Stimulated activated CD8-positive, alpha-beta memory T cell treated with anti-CD3 and anti-CD28 coated beads, Interleukin-2, amount 100 ng/mL, for 1 hour (primary cell): ENCODE measurements at places on chromosomes 6 and 20.

DNA sequence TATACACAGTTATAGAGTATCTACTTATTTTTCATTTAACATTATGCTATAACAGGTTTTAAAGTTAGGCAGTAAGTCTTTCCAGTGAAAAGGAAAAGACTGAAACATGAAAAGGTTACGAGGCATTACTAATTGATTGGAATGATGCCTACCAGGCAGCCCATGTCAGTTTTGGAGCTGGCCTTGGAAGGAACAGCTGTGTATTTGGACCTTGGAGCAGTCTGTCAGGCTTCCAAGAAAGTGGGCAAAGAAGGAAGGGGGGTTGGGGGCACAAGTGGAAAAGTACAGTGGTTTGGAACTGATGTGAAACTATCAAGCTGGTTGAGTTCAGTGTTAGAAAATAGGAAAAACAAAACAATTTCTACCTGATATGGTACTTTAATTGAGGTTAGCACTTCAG lies 41.7 kb downstream of the SLC16A10 start:
- DNase-seq: no peak

DNA sequence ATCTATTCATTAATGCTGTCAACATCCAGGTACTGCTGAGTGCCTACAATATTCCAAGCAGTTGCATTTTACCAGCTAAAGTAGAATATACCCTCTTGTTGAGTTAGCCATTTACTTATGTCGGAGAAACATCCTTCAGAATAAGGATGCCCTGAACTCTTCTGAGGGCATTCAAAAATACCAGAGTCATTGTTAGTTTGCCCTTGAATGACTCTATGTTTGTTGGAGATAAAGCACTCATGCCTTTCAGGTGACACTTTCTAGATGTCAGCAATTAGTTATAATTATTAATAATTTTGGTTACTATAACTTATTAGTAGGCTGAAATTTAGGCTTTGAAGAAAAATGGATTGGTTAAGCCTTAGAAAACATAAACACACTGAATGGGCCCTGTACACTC lies 286.2 kb upstream of the STXBP5 start:
- no peak for DNase-seq

GRCh38 chr20:63517376-63518309 lies 2.9 kb upstream of the PPDPF start:
- no peak for DNase-seq

DNA sequence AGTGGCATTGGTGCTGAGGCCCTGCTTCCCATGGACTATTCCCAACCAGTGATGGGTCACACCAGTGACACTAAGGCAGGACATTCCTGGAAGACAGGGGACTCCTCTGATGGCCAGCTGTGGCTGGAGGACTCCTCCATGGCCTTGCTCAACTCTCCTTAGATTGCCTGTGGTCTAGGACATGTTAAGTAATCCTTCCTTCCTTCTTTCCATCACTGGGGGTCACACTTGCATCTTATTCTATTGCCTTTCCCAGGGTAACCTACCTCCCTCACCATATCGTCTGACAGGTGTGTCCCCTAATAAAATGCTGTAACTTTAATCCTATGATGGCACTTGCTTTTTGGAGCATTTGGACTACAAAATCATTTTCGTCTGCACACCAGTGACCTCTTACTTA lies 24.5 kb upstream of the HLA-A start:
- no peak for DNase-seq

GRCh38 chr20:31894980-31895675 lies 24.7 kb downstream of the TTLL9 start:
- no peak for DNase-seq
